ENCODE measurements at places on chromosomes 6 and 20. TPM values are rescaled to one million over a fixed set of nuclear protein-coding genes. Genes with fewer than 3 reads are reported as not detected.

Gene SLC17A1
- 6.5 TPM for total RNA-seq

- peak; percentile 19 for DNase-seq
Observed at GRCh38 chr20:19850198-19850533, 92.1 kb downstream of the RIN2 start.

GRCh38 chr6:53056273-53056672 lies 8.9 kb upstream of the FBXO9 start:
- no peak for DNase-seq

DNA sequence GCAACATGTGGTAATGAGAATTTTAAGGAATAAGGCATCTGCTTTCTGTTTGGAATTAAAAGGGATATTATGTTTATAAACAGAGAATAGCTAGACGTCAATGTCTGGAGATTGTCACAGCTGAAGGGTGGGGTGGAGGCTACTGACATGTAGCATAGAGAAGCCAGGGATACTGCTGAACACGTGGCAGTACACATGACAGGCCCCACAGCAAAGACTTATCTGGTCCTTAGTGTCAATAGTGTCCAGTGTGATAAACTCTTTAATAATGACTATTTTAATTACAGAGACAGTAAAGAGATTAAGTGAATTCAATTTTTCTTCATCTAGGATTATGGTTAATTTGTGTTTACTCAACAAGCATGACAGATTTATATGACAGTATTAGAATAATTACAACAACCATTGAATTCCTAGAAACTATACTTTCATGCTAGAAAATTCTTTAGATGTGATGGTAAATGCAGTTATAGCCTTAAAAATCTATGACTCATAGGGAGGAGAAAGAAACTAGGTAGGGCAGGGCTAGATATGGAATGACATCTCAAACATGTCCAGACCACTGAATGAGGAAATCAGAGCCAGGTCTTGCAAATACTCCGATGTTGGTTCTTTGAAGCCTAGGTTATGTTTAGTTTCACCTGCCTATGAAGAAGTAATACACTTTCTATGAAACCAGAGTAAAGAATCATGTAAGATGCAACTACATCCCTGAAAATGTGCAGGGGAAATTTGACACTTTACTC lies 399.5 kb downstream of the PHF3 start:
- peak; percentile 78 for DNase-seq

Gene ANKS1A
- 9.9 TPM for total RNA-seq

Gene MTFR2
- 4.3 TPM for total RNA-seq

DNA sequence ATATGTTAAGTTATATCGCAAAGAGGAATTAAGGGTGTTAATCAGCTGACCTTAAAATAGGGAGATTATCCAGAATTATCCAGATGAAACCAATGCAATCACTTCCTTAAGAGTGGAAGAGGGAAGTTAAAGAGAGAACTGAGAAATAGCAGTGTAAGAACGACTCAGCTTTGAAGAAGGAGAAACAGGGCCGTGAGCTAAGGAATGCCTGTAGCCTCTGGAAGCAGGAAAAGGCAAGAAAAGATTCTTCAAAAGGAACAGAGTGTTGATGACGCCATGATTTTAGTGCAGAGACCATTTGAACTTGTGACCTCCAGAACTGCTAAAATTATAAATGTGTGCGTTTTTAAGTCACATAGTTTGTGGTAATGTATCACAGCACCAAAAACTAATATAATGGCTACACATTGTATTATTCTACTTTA lies 32.7 kb downstream of the ILRUN start:
- DNase-seq: no peak

DNA sequence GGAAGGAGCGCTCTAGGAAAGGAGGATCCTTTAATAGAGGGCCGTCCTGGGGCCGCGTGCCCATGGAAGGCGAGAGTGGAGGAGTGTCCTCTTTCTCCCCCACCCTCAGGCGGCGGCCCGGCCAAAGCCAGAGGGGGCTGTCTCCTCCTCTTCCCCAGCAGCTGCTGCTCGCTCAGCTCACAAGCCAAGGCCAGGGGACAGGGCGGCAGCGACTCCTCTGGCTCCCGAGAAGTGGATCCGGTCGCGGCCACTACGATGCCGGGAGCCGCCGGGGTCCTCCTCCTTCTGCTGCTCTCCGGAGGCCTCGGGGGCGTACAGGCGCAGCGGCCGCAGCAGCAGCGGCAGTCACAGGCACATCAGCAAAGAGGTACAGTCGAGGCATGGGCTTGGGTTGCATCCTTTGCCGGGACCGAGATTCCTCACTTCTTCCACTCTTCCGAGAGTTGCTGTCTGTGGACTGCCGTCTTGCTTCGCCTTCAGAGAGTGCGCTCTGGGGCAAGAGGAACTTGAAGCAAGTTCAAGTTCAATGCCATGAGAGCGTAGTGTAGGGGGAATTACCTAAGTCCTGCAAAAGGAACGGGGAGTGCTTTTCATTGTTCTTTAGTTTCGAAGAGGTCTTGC lies at the start of gene LAMA2:
Gene LAMA2 (plus strand): TSS at position 148 of the 621 bp plus-strand sequence. CDS start 108 bp downstream, at position 256.
- DNase-seq: peak; percentile 87

DNA sequence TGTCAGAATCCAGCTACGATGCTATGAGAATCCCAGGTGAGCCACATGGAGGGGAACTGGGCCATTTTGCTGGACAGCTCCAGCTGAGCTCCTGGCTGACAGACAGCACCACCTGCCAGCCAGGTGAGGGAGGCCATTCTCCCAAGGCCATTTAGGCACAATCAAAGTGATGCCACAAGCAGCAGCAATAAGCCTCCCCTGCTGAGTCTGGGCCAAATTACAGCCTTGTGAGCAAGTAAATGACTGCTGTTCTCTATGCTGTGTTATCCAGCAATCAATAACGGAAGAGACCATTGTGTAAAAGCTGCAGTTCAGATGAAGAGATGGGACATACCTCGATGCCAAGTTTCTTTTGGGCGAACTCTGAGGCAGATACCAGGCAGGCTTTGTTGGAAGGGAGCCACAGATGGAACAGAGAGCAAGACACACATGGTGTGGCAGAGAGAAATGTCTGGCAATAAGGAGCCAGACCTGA lies 14.0 kb upstream of the SCGN start:
- no peak for DNase-seq

GRCh38 chr6:26196846-26197635 lies 109.8 kb downstream of the HFE start:
- peak; percentile 97 for DNase-seq

Gene DNAH8
- 0.24 TPM for total RNA-seq

Gene PRR18
- total RNA-seq: not detected

GRCh38 chr6:135008072-135008940 lies 46.3 kb downstream of the HBS1L start:
- no peak for DNase-seq

Gene ID4
- 222 TPM for total RNA-seq

DNA sequence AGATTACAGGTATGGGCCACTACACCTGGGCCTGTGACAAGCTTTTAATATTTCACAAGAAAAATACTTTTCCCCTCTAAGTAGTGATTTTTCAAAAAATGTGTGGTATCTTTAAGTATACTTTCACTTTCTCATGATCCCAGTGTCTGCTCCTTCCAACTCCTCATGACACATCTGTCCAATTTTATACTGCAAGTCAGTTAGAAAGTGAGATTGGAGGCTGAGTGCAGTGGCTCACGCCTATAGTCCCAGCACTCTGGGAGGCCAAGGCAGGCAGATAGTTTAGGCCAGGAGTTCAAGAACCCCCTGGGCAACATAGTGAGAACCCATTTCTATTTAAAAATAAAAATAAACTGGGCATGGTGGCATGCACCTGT lies 20.2 kb downstream of the PIM1 start:
- DNase-seq: no peak

- DNase-seq: peak; percentile 71
Observed at GRCh38 chr20:24768201-24768636, 180.8 kb upstream of the CST7 start.
